ENCODE measurements at places on chromosomes 1 and 21.

- DNase-seq, result no peak
Observed at GRCh38 chr1:221166559-221167318, 287.5 kb downstream of the HLX start.

GRCh38 chr1:86706018-86706635 lies 1.8 kb downstream of the SH3GLB1 start:
- no peak for DNase-seq

- DNase-seq, result no peak
Observed at GRCh38 chr1:165600793-165601192, 30.2 kb upstream of the MGST3 start.

GRCh38 chr1:162701286-162701685 lies 69.0 kb downstream of the DDR2 start:
- DNase-seq, result no peak

- DNase-seq, result no peak
Observed at GRCh38 chr1:113946678-113947387, 17.7 kb downstream of the HIPK1 start.

GRCh38 chr1:234538062-234538731 lies 59.2 kb upstream of the TARBP1 start:
- DNase-seq, result no peak

DNA sequence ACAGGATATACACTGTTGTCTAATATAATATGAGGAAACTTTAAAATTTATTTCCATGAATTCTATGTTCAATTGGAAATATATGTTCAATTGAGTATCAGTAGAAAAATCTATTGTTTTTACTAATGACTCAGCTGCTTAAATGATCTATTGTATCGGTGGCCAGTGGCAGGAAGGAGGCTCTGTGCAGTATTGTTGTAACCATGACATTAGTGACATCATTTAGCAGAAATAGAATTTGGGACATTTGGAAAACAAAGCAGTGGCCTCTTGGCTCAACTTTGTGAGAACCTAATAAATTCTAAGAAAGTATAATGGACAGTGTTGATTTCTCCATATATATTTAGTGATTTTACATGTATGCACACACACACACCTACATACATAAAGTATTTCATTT lies 257.4 kb downstream of the PDE4B start:
- no peak for DNase-seq

- peak; percentile 60 for DNase-seq
Observed at GRCh38 chr1:221994274-221994698, 252.4 kb upstream of the DUSP10 start.

- no peak for DNase-seq
Observed at GRCh38 chr1:111582016-111582415, 37.6 kb upstream of the RAP1A start.

DNA sequence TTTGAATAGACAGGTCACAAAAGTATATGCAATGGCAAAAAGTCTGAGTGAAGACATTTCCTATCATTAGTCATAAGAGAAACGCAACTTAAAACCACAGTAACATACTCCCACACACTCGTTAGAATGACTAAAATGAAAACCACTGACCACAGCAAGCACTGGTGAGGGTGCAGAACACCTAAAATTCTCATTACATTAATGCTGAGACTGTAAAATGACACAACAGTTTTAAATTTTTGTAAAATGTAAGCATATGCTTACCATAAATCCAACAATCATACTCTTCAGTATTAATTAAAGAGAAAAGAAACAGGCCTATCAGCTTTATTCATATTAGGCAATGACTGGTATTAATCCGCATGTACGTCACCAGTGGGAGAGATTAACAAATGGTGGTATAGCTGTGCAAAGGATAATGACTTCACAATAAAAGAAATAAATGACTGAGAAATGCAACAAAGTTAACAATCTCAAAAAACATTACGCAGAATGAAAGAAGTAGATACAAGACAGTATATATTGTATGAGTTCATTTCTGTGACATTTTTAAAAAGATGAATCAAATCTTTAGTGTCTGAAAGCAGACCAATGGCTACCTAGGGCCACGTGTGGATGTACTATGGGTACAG lies 253.5 kb downstream of the AKT3 start:
- peak; percentile 48 for DNase-seq

DNA sequence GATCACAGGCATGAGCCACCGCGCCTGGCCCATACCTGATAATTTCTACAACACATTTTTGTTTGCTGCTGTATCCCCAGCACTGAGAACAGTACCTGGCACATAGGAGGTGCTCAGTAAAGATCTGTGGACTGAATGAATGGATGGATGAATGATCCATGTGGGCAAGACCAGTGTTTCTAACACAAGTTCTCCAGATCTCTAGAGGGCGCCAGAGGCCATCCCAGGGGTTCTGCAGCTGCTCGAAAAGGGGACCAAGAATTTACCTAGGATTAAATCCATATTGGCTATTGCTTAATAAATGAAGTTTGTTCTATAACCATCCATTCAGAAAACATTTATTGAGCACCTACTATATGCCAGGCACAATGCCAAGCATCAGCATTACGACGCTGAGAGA lies 167.7 kb downstream of the ACTL8 start:
- peak; percentile 13 for DNase-seq

DNA sequence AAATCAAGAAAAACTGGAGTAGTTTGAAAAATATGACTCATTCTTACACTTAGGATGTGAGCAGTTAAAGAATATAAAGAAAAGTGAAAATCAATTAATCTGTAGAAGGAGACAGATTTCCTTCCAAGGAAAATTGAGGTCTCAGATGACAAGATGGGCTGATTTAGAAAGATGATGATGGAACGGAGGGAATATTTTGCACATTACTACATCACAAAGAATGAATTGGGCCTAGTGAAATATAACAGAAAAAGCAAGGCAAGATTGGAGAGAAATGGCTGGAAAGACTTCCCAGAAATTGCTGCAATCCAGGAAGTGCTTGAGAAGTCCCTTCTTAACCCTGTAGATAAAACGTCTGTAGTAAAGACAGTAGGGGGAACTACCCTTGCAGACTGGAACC lies 169.1 kb upstream of the SYT6 start:
- DNase-seq, result no peak

GRCh38 chr1:24905979-24906720 lies 23.9 kb downstream of the RUNX3 start:
- peak; percentile 7 for DNase-seq

DNA sequence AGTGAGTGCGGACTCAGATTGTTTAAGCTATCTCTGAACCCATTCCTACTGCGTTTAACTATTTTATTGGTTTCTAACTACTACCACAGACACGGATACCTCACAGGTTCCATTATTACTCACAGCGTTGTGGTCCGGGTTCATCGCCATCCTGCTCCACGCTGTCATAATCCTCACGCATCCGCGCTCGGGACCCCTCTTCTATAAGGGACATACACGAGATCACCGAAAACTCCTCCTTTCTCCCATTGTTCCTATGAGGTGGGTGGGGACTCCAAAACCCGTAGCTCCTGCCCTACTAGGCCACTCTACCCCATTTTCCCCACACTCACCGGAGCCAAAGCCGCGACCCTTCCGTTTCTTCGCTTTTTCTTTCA lies 610 bp downstream of the RBM8A start:
- DNase-seq, result peak; percentile 74

- DNase-seq, result peak; percentile 50
Observed at GRCh38 chr1:94017155-94017829, 103.7 kb downstream of the ABCA4 start.

DNA sequence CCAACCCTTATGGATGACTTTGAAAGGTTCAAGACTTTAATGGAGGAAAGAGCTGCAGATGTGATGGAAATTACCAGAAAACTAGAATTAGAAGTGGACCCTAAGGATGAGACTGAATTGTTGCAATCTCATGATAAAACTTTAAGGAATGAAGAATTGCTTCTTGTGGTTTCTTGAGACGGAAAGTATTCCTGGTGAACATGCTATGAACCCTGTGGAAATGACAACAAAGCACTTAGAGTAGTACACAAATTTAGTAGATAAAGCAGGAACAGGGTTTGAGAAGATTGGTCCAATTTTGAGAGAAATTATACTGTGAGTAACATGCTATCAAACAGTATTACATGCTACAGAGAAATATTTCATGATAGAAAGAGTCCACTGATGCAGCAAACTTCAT lies 215.4 kb downstream of the OMA1 start:
- no peak for DNase-seq

GRCh38 chr1:66395202-66396061 lies 138.5 kb upstream of the SGIP1 start:
- no peak for DNase-seq

DNA sequence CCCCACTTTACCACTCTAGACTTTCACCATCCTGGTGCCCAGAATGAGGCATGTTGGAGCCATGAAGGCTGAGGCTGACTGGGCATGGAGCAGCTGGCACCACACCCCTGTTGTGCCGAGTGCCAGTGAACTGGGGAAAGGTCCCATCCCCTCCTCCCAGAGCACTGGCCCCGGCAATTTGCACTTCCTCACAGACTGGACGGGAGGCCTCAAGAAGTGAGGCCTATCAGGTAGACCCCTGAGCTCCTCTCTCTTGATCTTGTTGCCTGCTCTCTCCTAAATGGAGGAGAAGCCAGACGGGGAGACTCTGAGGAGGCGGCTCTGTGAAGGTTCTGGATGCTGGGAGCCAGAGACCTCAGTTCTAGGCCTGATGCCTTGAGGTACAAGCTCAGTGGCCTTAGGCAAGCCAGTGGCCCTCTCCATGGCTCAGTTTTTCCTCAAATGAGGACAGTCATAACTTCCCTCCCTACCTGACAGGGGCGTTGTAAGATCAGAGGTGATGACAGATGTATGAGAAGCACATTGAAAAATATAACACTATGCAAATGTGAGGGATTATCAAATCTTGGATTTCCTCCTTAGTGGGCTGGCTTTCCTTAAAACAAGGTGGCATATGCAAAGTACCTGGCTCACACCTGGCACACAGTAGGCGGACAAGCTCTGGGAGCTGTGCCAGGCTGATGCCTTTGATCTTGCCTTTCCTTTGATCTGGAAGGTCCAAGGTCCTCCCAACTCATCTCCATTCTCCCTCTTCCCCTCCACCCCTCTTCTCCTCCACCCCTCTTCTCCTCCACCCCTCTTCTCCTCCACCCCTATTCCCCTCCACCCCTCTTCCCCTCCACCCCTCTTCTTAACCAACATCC lies 6.7 kb downstream of the GRHL3 start:
- no peak for DNase-seq

GRCh38 chr21:38668541-38668940 lies 137.2 kb upstream of the ETS2 start:
- DNase-seq, result no peak

GRCh38 chr1:17117451-17118265 lies 1.6 kb downstream of the PADI2 start:
- no peak for DNase-seq

GRCh38 chr21:31592963-31593560 lies 66.4 kb upstream of the SOD1 start:
- DNase-seq, result no peak

DNA sequence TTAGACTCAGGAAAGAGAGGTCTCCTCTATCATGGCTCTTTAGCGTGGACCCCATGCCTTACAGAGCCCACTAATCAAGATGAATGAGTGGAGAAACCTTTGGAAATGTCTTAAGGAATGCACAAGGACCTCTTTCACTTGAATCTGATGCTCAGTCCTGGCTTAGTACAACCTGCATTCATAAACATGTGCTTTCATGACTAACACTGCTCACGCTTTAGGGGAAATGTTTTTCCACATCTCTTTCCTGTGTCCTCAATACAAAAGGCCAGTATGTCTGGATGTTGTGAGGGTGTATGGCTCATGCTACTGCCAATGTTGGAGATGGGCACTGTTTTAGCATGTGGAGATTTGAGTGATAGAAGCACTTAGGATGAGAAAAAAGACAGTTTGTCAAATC lies 14.2 kb upstream of the GNG12 start:
- no peak for DNase-seq

DNA sequence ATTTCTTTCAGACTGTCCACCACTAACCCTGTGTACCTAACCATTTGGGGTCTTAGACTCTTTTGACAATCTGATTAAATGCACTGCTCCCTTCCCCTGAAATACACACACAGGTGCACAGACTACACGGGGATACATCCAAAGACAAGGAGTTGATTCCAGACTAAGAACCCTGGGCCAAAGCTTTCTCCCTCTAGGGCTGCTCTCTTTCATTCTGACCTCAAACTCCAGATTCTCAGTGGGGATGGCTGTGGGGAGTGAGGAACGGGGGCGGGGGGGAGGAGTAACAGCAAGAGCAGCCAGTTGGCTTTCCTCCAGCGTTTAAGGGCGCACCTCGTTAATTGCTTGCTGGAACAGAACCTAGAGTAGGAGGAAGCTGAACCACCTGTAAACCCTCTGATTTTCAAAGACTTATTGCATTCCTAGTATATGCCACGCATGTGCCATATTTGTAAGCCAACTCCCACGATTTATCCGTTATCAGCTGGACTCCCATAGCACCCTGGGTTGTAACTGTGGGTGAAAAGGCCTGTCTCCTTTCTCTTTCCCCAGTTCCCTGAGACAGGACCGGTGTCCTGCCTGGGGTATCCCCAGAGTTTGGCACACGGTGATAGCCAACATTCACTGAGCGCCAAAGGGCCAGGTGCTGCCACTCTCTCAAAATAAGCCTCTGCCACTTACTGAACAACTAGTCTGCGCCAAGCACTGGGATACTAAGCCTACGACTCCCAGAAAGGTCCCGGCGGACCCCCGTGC lies 920 bp downstream of the MTHFR start:
- peak; percentile 58 for DNase-seq

DNA sequence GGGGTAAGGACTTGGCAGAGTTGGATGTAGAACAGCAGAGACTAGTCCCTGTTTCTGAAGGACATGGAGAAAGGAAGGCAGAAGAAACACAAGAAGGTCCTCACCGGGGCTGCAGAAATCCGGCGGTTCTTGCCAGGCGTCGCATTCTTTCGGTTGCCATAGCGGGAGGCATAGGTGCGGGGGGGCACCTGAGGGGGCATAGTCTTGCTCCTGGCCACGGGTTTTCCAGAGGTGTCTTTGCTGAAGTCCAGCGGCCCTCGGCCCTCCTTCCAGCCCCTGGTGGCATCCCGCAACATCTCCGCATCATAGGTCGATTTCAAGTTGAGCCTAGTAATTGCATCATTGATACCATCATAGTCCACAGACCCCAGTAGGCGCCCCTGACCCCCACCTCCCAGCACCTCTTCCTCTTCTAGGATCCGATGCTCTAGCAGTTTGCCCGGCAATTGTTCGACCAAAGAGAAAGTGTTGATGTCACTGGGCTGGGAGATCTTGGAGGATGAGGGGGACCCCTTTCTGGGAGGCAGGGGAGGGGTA lies 25.8 kb downstream of the PIK3C2B start:
- DNase-seq, result no peak

GRCh38 chr1:108041360-108042142 lies 76.6 kb upstream of the VAV3 start:
- no peak for DNase-seq

DNA sequence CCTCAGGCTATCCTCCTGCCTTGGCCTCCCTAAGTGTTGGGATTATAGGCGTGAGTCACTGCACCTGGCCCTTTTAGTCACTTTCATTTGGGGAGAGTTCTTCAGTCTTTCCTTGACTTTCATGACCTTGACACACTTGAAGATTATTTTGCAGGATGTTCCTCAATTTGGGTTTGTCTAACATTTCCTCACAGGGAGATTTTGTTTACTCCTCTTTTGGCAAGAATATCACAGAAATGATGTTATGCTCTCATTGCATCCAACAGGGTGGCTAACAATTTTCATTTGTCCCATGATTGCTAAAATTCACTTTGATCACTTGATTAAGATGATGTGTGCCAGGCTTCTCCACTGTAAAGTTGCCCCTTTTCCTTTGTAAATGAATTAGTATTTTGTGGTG lies 164.0 kb downstream of the ADSS2 start:
- DNase-seq, result no peak

GRCh38 chr1:13554798-13555197 lies 28.8 kb upstream of the PDPN start:
- DNase-seq, result no peak

Measured in activated CD4-positive, alpha-beta memory T cell treated with anti-CD3 and anti-CD28 coated beads for 36 hours (primary cell).